Activated CD4-positive, alpha-beta memory T cell treated with anti-CD3 and anti-CD28 coated beads, Interleukin-2, amount 10 ng/mL, durations not matched to agents 7 days and 5 days (primary cell): ENCODE measurements at places on chromosomes 7 and 10. TPM values are rescaled to one million over a fixed set of nuclear protein-coding genes. Genes with fewer than 3 reads are reported as not detected.

The IRF5 gene
- total RNA-seq: 25.5 TPM

DNA sequence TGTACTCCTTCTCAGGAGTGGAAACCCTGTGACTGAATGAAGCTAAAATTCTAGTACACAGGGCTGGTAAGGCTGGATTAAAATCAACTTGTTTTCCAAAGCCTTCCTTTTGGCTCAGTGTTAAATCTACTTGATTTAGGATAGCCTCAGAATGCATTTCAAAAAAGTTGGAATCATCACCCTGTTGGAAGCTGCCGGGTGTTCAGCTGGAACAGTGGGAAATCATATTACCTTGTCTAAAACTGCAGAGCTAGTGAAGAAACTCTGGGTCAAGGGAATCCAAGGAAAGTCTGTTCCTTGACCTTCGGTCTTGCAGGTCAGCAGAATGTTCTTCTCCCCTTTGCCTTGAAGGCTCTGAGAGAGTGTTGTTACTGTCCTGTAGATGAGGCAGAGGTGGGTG lies 252.1 kb upstream of the INHBA start:
- DNase-seq: no peak

The NRCAM gene
- total RNA-seq: not detected

GRCh38 chr10:72794260-72794659 lies 99.3 kb upstream of the OIT3 start:
- DNase-seq: no peak

The SPAG6 gene
- 1.2 TPM for total RNA-seq
